ENCODE measurements at places on chromosomes 2 and 18.

DNA sequence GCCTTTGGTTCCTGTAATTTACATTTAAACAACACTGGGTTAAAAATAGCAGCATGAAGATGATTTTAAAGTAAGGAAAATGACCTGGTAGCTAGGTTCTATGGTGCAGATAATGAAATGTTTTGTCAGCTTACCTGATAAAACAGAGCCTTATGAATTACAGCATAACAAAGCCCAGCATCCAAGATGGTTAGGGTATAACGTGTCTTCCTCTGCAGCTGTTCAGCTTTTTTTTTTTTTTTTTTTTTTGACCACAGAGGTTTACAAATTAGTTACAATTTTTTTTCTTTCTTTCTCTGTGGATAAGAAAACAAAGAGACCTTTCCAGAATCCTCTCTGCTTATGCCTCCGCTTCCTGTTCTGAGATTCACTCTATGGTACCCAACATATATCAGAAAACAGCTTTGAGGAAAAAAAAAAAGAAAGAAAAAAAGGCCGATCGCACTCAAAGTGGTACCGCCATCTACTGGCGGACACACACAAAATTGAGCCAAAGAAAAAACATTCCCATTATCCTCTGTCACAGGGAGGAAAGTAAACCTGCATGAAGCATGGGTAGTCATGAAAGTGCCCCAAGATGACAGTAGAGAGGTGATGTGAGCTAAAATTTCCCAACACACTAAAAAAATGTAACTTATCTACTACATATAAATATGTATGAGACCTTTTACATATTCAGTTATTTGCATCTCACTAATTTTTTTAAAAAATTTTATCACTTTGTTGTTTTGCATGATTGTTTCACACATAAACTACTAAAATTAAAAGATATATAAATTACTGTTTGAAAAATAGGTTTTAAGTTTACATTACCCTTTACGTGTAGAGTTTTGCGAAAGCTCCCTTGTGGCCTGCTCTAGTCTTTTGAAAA is at the start of gene SCN3A:
TSS of gene SCN3A (minus strand) at position 362 of the 871 bp plus-strand sequence. CDS start 27,656 bp downstream, outside the sequence.
- DNase-seq, result no peak

- peak; percentile 75 for DNase-seq
These were observed 188.1 kb downstream of the ZEB2 start for GRCh38 chr2:144331674-144332355.

- no peak for DNase-seq
These were observed 354.9 kb downstream of the OSR1 start for GRCh38 chr2:19003554-19003953.

DNA sequence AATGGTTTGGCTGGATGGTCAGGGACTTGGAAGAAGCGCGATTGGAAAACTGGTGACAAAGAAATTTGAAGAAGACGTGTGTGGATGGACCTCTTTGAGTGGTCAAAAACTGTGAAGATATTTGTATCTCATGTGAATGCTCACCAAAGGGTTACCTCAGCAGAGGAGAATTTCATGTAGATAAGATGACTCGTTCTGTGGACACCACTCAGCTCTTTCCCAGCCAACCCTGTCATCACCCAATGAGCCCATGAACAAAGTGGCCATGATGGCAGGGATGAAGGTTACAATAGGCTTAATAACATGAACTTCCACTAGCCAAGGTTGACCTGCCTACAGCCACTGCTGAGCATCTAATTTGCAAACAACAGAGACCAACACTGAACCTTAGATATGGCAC is 248.3 kb downstream of the KCNE4 start:
- no peak for DNase-seq

Data from head of caudate nucleus (tissue), 42 donors.